AG20443 (cell line): ENCODE measurements at places on chromosomes 12 and 14.

- no peak for DNase-seq
Observed at GRCh38 chr14:100473249-100473648, 114.0 kb downstream of the BEGAIN start.

DNA sequence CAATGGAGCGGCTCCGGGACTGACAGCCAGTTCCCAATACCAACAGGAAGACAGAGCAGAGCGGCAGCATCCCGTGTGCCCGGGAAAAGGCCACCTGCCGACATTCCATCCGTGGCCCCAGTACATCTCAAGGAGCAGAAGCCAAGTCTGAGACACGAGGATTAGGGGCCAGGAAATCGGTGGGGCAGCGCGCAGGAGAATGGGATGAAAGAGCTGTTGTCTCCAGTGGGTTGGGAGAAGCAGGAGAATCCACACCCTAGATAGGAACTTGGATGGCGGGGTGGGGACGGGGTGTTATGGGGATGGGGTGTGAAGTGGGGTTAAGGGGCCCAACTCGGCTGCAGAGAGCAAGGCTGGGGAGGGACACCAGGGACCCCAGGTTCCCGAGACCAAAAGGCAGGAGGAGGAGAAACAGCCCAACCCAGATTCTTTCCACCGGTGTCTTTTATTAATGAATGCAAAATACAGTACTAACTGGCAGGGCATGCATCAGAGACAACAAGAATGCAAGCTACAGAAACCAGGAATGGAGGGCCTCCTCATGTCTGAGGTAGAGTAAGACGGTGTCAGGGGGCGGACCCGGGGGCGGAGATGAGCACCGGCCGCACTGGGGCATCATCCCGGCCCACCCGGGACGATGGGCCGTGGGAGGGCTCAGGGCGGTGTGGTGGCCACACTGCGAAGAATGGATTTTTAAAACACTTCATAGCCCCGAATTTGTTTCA lies 50.3 kb downstream of the BEGAIN start:
- no peak for DNase-seq

- peak; percentile 19 for DNase-seq
Observed at GRCh38 chr12:62484233-62484632, 17.6 kb downstream of the MON2 start.

- no peak for DNase-seq
Observed at GRCh38 chr12:104712477-104712876, 245.6 kb downstream of the SLC41A2 start.

- DNase-seq: no peak
Observed at GRCh38 chr14:37610945-37611523, 15.6 kb downstream of the TTC6 start.

- DNase-seq: no peak
Observed at GRCh38 chr12:127830065-127830460, 436.9 kb upstream of the TMEM132C start.

- DNase-seq: no peak
Observed at GRCh38 chr14:36214476-36215216, 38.1 kb upstream of the PTCSC3 start.

- no peak for DNase-seq
Observed at GRCh38 chr14:85190251-85190650, 339.7 kb upstream of the FLRT2 start.

DNA sequence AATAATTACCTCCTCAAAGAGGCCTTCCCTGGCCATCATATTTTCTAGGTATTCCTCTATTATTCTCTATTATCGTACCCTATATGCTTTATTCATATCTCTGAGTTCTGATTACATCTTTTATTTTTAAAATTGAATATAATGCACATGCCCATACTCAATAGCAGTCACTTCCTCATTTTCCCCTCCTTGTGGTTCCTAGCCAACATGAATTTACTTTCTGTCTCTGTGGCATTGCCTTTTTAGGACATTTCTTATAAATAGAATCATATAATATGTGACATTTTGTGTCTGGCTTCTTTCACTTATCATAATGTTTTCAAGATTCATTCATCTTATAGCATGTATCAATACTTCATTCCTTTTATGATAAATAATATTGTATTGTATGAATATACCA lies 74.4 kb upstream of the TRHDE start:
- no peak for DNase-seq

- no peak for DNase-seq
Observed at GRCh38 chr14:80150301-80150700, 61.0 kb downstream of the DIO2 start.

GRCh38 chr12:42362647-42363260 lies 36.8 kb downstream of the PPHLN1 start:
- no peak for DNase-seq

DNA sequence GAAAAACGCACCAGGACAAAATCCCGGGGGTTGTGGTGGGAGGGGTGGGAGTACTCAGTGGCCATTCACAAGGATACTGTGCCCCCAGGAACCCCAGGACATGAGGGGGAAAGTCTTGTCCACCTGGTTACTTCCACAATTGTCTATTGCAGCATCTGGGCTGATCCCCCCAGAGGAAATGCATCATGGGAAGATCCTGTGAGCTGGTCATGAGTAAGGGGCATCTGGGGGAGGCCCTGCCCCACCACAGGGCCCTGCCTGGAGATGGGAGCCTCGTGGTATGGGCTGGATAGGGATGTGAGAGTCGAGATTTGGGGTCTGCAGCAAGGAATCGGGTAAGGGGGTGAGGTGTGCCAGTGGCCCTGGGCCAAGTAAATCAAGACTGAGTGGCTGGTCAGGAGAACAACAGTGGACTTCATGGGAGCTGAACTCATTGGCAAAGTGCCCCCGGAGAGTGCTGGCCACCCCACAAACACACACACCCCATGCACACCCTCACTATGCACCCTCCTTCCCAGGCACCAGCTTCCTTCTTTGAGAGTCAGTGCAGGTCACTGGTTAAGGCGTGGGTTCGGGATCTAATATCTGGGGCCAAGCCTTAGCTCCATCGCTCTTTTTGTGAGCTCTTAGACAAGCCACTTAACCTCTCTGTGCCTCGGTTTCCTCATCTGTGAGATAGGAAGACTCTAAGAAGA lies 3.0 kb upstream of the SERPINA1 start:
- DNase-seq: no peak

- DNase-seq: no peak
Observed at GRCh38 chr12:116068853-116069252, 208.6 kb downstream of the MED13L start.

DNA sequence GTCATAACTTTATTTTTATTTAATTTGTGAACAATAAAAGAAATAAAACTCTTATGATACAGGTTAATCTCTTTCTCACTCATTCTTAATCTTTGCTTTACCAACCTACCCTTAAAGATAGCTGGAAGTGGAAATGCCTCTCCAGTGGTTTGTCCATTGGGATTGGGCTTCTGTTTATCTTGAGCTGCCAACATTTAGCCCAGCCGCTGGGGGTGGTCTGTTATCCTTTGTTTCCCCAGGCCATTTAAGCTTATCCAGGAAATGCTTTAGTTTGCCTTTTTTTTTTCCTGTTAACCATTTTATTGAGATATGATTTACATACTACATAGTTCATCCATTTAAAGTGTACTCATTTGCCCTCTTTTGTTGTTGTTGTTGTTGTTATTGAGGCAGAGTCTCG lies 8.2 kb downstream of the TDG start:
- DNase-seq: no peak

DNA sequence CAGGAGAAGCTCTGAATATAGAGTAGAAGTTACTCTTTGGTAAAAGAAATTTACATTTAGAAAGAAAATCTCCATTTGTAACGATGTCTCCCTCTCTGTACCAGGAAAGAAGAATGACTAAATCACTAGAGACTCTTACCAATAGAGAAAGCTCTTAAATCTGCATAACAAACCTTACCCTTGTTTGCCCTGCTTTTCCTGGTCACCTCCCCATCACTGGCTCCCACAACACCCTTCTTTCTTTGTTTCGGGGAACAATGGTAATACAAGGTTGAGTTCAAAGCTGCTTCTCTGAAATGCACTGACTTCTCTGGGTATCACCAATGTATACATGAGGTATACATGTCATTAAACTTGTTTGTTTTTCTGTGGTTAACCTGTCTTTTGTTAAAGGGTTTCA lies 351.1 kb upstream of the FLRT2 start:
- DNase-seq: no peak

- DNase-seq: no peak
Observed at GRCh38 chr14:58739674-58740073, 101.9 kb downstream of the DACT1 start.

DNA sequence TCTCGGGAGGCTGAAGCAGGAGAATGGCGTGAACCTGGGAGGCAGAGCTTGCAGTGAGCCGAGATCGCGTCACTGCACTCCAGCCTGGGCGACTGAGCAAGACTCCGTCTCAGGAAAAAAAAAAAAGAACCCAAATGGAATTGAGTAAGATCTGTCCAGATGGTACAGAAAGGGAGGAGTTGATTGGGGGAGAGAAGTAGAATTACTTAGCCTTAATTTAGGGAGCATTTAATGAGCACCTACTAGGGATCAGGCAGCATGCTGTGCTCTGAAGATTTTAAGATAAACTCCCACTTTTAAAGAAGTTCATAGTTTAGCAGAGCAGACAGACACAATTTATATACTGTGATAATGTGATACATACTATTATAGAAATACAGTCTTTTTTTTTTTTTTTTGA lies 4.5 kb downstream of the RAB5B start:
- DNase-seq: no peak

- DNase-seq: peak; percentile 8
Observed at GRCh38 chr12:97716356-97716755, 253.8 kb downstream of the RMST start.

DNA sequence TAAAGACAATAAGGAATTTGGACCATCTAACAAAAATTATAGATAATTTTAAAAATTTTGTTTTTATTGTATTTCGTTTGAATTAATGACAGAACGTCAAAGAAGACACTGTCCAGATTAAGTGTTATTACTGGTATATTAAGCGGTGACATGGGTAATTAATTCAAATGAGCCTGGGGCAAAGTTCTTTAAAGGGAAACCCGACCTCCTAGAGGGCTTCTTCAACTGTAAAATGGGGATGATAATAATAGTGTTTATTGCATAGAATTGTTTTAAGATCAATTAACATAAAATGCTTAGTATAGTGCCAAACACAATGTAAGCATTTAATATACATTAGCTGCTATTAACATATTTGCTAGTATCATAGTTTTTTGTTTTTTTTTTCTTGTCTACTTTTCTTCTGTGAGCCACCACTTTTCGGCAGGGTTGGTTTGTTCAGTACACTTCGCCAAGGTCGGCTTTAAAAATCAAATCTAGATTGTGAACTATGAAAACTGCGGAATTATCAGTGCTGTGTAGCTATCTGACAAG lies 514 bp upstream of the LARP4 start:
- DNase-seq: no peak

DNA sequence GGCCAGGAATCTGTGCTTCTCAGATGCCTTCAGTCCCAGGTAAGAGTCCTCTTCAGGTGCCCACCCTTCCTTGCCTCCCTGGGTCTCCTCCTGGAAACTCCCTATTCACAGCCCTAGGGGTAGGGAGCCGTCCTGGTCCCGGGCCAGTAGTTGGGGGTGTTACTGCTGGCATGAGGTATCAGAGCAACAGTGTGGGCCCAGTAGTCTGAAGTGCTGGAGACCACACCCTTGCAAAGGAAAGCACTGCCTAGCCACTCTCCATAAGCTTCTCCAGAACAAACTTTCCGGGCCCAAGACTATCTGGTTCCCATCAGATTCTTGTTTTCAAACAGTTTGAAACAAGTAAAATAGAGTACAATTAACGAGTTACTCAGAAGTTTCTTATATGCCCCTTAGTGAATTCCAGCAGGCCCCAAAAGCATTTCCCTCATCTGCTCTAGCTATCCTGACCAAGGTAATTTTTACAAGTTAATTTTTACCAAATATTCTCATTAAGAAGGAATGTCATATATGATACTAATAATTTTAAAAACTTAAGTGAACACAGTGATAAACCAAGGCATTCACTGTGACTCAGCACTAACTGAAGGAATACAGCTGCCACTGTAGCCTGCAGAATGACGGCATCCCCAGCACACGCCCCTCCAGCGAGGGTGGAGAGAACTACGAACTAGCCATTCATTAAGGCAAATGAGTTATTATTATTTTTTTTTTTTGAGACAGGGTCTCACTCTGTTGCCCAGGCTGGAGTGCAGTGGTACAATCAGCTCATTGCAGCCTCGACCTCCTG lies 49.4 kb downstream of the MOK start:
- no peak for DNase-seq

DNA sequence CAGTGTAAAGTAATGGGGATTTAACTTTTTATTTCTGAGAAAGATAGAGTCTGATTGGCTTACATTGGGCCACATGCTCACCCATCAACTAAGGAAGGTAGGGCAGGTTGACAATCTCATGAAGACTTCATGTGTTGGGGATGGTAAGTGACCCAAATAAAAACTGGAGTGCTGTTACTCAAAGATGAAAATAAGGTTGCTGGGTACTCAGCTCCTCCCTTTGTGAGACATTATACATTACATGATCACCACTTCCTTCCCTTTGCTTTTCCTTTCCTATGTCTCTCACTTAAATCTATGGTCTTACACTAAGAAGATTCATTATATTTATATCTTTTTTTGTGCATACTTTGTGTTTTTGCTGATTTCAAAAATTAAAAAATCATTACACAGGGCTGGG lies 224.0 kb upstream of the PLXNC1 start:
- no peak for DNase-seq

DNA sequence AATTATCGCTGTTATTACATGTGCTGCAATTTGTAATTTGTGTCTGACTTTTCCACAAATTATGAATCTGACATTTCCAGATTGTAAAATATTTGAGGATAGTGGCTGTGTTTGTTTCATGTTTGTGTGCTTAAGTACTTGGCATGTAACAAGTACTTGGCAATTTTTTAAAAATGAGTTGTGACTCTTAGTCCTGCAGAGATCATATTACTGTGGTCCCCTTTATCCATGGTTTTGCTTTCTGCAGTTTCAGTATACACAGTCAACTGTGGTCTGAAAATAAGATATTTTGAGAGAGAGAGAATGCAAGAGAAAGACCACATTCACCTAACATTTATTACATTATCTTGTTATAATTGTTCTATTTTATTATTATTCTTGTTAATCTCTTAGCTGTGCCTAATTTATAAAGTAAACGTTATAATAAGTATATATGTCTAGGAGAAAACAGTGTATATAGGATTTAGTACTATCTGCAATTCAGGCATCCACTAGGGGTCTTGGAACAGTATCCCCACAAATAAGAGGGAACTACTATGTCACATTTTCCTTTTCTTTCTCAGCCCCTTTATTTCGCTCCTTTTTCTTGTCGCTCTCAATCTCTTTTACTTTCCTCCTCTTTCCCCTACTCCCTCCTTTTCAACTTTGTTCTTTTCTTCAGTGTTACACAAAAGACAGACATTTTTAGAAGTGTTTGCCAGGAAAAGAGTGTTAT lies 176.1 kb downstream of the FUT8 start:
- DNase-seq: no peak
